Mesenteric fat pad (tissue), 1 donor: ENCODE measurements at places on chromosomes 5 and 9. TPM values are rescaled to one million over a fixed set of nuclear protein-coding genes. Genes with fewer than 3 reads are reported as not detected.

MCTP1 gene
- total RNA-seq, result 37.5 TPM

DNA sequence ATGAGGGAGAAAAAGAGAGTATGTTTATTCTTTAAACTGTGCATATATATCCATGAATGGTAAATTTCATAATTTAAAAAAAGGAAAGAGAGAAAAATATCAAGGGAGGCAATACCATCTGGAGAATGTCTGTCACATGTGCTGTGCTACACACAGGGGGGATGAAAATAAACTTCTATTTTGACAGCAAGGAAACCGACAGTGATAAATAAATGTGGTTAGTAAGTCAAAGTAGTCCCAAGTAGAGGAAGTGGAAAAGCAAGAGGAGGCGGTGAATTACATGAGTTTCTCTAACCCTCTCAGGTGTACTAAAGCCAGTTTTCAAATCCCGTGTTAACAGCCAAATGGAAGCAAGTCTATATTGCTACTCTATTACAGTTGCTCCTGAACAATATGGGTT is 83.3 kb downstream of the ICE1 start:
- no peak for DNase-seq

- DNase-seq, result no peak
Measured at GRCh38 chr9:19375538-19375937, 4.5 kb downstream of the RPS6 start.

DNA sequence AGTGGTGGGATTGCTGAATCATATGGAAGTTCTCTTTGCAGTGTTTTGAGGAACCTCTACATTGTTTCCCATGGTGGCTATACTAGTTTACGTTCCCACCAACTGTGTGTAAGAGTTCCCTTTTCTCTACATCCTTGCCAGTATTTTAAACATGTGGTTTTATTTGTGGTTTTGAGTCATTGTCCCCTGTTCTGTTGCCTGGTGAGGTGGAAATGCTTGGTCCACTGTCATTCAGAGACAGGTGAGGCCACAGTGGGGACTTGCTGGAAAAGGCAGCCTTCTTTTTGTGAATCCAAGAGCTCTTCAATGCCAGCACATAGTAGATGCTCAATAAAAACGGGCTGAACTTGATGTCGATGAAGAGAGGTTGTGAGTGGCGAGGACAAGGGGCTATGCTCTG is 44.2 kb downstream of the SH3PXD2B start:
- no peak for DNase-seq

- no peak for DNase-seq
Measured at GRCh38 chr9:124251605-124252378, 6.0 kb upstream of the NEK6 start.
